Jurkat, Clone E6-1 (cell line): ENCODE measurements at places on chromosomes 4 and X.

DNA sequence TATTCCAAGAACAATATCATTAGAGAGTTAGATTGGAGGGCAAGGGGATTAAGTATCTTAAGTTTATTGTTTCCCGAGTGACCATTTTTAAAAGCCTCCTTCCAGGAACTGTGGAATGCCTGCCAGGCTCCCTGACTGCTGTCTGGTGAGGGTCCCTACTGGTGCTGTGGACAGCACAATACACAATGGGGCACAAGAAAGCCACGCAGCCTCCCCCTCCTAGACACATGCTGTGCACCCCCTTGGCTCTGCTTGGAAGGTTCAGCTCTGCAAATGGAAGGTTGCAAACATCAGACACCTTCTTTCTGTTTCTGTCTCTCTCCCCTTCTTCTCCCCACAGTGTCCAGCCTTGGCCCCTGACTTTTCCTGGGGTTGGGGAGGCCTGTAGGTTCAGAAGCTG, 153.2 kb downstream of the SHROOM3 start:
- DNase-seq = no peak

DNA sequence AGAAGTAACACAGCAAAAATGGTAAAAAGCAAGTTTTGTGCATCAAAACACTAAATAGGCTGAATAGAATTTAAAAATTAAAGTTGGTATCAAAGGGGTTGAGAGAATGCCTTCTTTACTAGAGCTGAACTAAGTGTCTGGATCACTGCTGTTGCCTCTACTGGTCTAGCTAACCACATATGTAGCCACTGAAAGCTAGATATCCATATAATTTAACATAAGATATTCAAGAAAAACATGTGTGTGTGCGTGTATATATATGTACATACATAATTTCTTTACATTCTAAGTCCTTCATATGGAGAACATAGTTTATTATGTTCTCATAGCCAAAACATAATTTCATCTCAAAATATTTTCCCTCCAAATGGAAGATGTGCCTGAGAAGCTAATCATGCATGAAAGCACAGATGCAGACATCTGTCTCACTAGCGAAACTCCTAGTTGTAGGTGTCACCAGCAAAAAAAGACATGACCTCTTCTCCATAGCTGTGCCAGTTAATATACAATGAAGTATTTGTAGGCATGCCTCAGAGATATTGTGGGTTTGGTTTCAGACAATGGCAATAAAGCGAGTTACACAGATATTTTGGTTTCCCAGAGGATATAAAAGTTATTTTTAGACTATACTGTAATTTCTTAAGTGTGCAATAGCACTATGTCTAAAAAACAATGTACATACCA, 47.3 kb downstream of the PDE5A start:
- no peak for DNase-seq

GRCh38 chrX:151177141-151178027, 1.0 kb downstream of the GPR50 start:
- DNase-seq = no peak

DNA sequence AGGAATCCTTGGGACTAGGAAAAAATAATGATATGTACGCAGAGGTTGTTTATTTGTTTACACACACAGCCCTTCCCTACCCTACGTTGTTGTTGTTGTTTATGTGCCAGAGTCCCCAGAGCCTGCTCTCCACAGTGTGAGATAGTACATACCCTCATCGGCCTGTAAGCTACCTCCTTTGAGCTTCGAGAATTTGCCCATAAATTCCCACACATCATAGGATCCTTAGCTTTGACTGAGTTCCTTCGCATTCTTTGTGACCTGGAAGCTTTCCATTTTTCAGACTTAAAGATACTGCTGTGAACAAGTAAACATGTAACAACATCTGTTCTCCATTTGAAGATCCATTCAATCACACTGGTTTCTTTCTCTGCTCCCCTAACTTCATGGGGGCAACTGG, 114.5 kb downstream of the IRF2 start:
- DNase-seq = no peak

DNA sequence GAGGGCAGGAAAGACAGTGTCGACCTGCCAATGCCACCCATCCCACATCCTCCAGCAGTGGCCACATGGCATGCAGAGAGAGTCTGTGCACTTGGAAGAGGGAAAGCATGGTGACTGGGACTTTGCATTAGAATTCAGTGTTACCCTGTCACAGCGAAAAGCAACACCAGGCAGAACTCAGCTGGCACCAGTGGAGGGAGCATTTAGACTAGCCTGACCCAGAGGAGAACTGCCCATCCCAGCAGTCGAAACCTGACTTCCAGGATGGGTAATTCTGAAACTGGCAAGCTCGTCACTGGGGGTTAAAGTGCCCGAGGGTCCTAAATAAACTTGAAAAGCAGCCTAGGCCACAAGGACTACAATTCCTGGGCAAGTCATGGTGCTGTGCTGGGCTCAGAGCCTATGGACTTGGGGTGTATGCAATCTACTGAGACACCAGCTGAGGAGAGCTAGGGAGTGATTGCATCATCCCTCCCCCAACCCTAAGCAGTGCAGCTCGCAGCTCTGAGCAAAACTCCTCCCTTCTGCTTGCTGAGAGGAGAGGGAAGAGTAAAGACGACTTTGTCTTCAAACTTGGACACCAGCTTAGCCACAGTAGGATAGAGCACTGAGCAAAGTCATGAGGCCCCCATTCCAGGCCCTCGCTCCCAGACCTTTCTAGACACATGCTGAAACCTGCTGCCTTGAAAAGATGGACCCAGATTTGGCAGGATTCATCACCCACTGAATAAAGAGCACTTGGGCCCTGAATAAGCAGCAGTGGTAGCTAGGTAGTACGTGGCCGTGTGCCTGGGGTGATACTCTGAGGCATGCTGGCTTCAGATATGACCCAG, 68.8 kb downstream of the DDX60L start:
- DNase-seq = no peak

- DNase-seq = no peak
These were observed 30.3 kb downstream of the TLR10 start for GRCh38 chr4:38752372-38752940.

DNA sequence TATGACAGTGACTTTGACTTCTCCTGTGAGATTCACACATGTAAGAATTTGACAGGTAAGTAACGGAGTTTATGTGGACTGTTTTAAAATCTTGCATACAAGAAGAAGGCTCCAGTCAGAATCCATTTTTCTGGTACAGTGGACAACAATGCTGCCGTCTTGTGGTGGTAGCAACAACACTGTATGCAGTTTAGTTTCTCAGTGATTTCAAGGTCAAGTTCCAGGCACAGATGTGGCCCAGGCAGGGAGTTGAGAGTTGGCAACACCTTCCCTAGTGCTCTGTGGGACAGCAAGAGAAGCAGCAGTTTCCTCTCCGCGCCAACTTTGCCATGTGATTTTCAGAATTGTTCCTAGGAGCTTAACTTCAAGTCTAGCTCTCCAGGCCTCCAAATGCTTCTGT, 56.0 kb upstream of the STPG2 start:
- no peak for DNase-seq

DNA sequence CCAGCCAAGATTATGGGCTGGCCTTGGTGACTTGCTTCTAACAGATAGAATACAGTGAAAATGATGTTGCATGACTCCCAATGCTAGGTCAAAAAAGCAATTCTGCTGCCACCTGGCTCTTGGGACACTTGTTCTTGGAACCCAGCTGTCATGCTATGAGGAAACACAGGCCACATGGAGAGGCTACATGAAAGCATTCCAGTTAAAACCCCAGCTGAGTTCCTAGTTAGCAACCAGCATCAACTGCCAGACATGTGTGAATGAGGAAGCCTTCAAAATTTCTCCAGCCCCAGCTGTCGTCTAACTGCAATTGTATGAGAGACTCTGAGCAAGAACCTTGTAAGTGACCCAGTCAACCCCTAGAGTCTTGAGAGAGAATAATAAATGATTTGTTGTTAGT, 105.2 kb upstream of the FGF16 start:
- no peak for DNase-seq

GRCh38 chr4:155904331-155904730, 835 bp downstream of the TDO2 start:
- no peak for DNase-seq

GRCh38 chrX:136146614-136147314, 569 bp upstream of the FHL1 start:
- no peak for DNase-seq

DNA sequence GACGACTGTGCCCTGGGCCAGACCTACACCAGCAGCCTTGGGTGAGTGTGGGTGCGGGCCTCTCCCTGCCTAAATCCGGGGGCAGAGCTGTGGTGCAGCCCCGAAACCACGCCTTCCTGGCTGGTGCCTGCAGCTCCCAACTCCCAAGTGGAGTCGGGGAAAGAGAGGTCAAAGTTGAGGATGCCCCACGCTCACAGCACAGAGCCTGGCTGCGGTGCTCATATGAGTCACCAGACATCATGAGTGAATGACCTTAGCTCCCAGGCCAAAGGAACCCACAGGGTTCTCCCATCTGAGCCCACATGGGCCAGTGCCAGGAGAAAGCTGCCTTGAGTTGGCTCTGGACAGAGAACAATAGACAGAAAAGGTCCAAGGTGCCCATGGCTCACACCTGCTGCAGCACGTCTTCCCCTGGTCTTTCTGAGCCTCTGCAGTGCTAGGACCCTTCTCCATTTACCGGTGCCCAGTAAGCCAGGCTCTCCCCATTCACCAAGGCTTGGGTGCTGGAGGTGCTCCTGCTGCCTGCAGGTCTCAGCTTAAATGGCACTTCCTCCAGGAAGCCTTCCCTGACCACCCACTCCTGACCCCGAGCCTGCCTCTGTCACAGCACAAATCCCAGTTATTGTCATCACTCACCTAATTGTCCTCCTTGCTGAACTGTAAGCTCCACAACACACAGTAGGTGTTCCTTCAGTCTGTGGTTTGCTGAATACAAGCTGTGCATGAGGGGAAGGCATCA, 224.2 kb downstream of the AFAP1 start:
- no peak for DNase-seq

GRCh38 chr4:18014269-18014668, 7.3 kb downstream of the LCORL start:
- no peak for DNase-seq

DNA sequence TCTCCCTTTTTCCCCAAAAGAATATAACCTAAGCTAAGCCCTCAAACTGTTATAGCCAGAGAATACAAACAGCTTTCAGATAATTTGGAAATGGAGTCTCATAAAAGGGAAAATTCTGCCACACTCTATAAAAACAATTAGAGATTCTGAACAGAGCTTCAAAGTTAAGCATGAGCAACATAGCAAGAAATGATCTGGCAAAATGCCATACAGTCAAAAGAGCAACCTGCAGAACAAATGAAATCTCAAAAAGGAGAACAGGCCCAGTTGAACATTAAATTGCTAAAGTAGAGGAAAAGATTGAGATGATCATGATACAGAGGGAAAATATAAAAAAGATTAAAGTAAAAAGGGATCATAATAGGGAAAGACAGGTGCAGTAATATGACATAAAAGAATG, 250.5 kb downstream of the TLL1 start:
- no peak for DNase-seq
